ENCODE measurements at places on chromosomes 1 and 21. TPM values are rescaled to one million over a fixed set of nuclear protein-coding genes. Genes with fewer than 3 reads are reported as not detected.

DNA sequence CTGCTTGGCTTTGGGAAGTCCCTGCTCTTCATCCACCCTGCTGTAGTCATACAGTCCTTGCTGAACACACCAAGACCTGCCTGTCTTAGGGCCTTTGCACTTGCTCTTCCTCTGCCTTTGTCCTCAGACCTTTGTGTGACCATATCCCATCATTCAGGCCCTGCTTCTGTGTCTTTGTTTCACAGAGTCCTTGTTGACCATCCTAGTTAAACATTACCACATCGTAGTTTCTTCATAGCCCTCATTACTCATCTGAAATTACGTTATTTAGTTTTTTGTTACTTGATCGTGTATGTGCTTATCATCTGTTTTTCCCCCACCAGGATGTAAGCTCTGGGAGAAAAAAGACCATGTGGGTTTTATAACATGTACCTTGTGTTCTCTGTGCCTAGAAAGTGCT is 18.3 kb upstream of the SPRR5 start:
- DNase-seq, result no peak

DNA sequence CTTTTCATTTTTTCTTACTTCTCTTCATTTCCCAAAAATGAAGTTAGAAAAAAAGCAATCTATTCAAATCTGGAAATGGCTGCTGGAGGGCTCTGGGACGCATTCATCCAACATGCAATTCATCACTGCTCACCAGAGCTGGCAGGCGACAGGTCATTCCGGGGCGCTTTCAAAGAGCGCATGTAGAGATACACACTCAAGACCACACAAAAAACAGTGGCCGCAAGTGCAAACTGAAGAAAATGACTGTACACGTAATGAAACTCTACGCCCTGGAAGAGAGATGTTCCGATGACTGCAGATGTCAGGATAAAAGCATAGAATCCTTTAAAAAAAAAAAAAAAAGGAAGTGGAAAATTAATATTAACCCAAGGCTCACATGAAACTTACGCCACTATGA is 15.5 kb downstream of the LBR start:
- no peak for DNase-seq

DNA sequence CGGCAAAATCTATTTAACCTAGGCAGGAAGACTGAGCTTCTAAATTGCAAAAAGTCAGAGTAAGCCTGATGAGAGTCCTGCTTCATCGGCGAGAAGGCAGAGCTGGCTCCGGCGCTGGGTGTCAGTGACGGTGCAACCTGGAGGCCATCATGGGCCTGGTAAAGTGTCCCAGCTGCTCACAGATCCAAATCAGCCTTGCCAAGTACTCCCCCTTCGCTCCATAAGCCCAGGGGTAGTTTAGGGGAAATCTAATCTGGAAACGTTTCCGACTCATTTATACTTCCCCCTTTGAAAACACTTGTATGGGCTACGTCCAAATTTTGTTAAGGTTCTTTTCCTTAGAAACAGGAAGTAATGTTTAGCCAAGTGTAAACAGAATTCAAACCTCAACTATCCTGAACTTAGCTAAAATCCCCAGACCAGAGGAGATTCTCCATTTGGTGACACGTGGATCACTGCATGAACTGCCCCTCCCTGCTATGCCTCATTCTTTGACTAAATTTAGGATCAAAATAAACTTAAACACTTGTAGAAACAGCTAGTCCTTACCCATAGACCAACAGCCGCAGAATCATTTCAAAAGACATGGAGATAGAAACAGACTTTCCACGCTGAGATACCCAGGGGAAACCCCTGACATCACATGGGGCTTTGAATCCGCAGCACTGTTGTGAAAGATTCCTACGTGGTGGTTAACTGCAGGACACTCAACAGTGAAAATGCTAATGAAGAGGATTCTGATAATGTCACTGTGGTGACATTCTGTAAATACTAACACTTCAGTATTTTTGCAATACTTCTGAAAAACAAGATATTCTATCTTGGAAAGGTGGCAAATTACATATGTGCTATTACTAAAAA is 172.7 kb downstream of the TGFBR3 start:
- DNase-seq, result peak; percentile 57

DNA sequence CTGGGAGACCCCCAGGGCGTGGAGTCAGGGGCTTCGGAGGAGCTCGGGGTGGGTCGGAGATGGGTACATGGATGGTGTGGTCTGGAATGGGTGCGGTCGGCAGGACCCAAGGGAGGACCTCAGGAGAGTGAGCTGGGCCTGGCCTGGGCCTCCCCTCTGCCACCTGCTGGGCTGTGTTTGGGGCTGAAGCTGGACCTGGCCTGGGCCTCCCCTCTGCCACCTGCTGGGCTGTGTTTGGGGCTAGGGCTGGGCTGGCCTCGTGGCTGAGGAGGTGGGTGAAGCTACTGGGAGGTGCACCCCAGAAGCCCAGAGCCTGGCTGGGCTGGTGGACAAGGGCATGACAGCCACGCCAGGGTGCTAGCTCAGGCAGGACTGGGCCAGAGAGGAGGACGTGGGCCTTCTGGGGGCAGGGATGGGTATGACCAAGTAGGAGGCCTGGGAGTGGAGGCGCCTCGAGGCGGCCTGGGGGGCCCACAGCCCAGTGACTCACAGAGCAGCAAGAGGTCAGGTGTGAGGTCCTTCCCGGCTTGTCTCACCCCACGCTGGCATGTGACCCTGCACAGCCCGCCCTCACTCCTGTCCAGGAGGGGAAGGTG is 14.5 kb downstream of the SAMD11 start:
- no peak for DNase-seq

- no peak for DNase-seq
Measured at GRCh38 chr1:118487091-118487490, 302.1 kb upstream of the SPAG17 start.

DNA sequence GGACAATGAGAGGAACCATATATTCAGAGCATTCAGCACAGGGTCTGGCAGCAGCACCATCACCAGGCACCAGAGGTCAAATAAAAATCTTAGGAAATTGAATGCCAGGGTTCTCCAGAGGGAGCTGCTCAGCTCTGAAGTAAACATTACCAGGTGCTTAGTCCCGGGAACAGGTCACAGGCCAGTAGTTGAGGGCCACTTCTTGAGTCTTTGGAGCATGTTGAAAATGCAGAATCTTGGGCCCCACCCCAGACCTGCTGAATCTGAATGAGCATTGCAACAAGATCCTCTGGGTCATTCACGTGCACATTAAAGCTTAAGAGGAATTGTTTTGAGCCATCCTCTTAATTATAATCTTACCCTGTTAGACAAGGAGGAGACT is 33.8 kb downstream of the PHC2 start:
- no peak for DNase-seq

DNA sequence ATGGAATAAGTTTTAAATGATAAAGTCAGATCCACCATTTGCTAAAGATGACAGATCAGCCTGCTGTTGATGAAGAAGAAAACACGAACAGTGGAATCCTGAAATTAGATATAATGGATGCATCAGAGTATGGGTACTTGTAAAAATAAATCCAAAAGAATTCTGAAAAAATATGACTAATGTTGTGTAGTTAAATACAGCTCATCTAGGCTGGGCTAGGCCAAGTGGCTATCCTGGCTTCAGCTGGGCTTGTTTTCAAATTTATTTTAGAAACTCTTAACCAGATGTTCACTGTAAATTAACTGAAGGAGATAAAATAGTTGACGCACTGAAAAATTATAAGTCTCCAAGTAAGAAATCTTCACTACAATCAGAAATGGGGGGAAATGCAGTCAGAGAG is 7.4 kb upstream of the RGS2 start:
- DNase-seq, result no peak

GRCh38 chr1:192974701-192975100 is 84.5 kb downstream of the UCHL5 start:
- DNase-seq, result no peak

DNA sequence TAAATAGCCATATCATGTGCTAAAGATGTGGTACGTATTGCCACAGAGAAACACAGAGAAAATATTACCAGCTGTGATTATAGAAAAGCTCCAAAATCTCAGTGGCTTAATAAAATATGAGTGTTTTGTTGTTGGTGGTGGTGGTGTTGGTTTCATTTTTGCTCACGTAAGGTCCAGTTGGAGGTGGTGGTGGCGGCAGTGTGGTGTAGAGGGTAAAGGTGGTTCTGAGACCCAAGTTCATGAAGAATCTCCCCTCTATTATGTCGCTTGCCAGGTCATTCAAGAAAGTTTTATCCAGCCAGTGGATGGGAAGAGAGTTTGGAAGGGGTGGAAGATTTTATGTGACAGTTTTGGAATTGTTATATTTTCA is 217.6 kb upstream of the SAMSN1 start:
- DNase-seq, result no peak

TSPEAR gene
- total RNA-seq, result not detected

DNA sequence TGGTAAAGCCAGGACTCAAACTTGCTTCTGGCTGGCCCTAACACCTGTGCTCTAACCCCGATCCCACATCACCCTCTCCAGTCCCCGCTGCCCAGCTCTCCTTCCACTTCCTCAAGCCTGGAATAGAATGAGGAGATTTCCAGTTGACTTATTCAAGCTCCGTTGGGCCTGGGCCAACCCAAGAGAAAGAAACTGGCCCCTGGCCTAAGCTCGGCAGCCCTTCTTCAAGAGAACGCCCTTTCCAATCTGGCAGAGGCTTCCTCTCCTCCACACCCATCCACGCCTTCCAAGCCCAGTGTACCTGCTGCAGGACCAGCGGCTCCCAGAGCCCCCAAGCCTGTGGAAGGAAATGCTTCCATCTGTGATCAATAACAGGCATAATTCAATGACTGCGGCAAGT is 51.9 kb downstream of the LRRN2 start:
- DNase-seq, result no peak

DNA sequence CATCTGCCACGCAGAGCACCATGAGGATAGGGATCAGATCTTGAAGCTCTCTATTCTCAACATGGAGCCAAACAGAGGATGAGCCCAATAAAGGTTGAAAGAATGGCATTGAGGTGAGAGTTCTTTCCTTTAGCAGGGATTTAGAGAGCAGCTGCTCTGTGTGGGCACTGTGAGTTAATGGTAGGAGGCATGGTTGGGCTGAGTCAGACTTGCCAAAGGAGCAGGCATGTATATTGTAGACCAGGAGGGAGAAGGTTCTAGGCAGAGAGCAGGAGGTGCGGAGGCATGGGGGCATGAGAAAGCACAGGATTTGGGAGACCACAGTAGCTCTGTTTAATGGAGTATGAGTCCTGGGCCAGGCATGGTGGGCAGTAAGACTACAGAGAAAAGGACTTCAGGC is 32.0 kb downstream of the TMEM53 start:
- DNase-seq, result no peak

DNA sequence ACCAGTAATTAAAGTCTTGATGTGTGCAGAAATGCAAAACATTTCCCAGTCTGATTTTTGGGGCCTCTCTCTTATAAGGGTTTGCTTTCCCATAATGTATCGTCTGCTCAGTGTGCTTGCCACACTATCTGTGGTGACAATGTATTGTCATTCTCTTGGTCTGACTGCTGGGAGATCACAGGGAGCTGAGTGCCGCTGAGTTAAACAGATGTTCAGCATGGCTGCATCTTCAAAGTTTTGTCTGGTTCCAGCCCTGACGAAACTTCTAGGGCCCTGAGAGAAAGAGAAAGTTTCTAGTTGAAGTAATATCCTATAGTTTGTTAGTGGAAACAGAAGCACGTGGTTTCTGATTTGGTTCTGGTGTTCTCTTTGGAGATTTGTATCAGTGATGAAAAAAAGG is 42.6 kb downstream of the DNM3 start:
- DNase-seq, result no peak

LHX4 gene
- not detected for total RNA-seq

GRCh38 chr21:44351535-44352252 is 1.7 kb upstream of the TRPM2 start:
- no peak for DNase-seq

DNA sequence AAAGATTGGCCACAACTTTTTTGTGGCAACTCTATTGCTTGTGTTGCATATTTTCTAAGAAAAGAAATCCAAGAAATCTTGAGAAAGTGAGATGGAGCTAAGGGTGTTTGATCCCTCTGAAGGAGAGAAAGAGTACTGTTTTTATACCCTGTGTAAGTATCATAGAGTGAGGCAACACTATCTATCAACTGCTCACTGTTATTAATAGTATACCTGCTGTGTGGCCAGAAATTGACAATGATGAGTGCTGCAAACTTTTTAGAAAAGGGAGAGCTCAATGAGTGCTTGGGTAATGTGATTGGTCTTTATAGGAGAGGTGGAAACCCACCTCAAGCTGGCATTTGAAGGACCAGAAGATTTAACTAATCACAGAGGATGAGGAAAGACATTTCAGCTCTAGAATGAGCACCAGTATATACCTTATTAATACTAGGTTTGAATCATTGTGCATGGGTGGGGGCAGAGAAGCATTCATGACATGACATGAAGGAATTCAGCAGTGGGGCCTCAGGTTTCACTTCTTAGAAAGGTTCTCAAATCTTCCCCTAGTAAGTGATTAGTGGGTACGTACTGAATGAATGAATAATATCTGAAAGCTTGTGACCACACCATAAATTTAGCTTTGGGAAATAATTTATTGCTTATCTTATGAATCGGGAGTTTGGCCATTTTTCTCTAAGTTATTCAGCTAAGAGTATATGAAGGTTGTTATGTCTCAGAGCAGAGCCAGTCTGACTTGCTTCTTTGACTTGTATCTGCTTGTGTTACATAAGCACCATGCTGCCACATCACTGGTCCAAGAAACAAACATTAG is 169.2 kb upstream of the SGIP1 start:
- DNase-seq, result no peak

FAM72B gene
- 0.40 TPM for total RNA-seq

NHLH1 gene
- total RNA-seq, result 0.16 TPM

GRCh38 chr1:112998592-112999235 is 42.7 kb upstream of the SLC16A1 start:
- DNase-seq, result no peak

DNA sequence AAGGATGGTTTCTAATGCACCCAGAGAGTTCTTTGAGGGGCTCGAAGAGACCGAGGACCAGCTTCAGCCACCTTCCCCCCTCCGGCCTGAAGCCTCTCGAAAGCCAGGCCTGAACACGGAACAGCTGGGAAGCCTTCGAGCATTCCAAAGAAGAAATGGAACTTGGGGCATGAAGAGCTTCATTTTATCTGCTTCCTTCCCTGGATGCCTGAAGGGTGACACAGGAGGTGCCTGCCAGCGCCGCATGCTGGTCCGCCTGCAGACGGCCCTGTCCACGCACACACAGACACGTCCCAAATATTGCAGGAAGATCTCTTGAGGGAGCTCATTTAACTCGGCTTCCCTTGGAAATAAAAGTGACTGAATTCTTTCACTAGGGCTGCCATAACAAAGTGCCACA is 73.7 kb downstream of the TOMM20 start:
- DNase-seq, result no peak

C1orf226 gene
- total RNA-seq, result 0.09 TPM

- peak; percentile 10 for DNase-seq
Measured at GRCh38 chr1:246784621-246785493, 60.6 kb downstream of the SCCPDH start.

DNA sequence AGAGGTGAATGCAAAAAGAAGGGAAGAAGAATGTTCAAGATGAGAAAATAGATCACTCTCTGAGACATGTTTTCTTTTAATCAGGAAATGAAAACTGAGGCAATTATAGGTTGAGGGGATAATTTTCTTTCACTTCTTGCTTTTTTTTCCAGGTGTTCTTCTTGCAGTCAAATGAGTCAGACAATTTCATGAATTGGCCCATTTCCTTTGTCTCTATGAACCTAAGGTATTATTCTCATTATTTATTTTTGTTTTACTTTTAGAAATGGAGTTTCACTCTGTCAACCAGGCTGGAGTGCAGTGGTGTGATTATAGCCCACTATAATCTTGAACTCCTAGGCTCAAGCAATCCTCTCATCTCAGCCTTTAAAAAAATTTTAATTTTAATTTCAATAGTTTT is 3.5 kb upstream of the VASH2 start:
- DNase-seq, result no peak

CD1B gene
- not detected for total RNA-seq

- no peak for DNase-seq
Measured at GRCh38 chr21:31744182-31744800, 12.4 kb upstream of the SCAF4 start.
